ENCODE measurements at places on chromosomes 4 and X.

DNA sequence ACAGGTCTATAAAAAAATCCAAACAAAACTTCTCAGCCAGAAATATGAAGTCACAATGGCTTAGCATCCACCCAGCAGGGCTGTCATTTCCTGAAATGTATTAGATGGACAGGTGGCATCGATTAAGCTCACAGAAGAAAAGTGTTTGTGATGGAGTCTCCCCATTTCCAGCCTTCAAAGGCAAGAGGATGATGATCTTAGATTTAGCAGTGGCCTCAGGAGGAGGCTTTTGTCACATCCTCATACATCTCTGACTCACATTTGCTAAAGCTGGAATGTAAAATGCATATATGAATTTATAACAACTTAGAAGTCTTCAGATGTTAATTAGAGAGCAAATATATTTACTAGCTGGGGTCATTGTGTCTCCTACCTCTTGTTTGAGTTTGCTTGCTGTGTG is 441.9 kb downstream of the SPRY1 start:
- DNase-seq = no peak

DNA sequence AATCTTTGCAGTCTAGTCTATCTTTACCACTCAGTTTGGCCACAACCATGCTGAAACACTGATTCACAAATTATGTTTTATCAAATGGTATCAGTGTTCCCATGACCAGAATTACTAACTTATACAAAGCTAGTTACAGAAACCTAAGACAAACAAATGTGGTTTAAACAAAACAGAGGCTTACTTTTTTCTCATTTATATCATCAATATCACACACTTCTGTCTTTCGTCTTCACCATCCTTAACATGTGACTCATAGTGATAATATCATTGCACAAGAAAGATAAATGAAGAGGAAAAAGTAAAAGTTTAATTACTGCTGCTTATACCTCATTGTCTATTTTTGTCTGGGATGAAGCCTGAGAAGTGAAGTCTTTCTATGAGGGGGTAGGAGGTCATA is 406.6 kb downstream of the PCDH10 start:
- DNase-seq = no peak

- no peak for DNase-seq
These were observed 27.6 kb downstream of the ANXA10 start for GRCh38 chr4:168119890-168120289.

- no peak for DNase-seq
These were observed 69.2 kb downstream of the RPS6KA6 start for GRCh38 chrX:84118769-84119168.

- no peak for DNase-seq
These were observed 353.1 kb upstream of the BOD1L1 start for GRCh38 chr4:13980317-13981310.

DNA sequence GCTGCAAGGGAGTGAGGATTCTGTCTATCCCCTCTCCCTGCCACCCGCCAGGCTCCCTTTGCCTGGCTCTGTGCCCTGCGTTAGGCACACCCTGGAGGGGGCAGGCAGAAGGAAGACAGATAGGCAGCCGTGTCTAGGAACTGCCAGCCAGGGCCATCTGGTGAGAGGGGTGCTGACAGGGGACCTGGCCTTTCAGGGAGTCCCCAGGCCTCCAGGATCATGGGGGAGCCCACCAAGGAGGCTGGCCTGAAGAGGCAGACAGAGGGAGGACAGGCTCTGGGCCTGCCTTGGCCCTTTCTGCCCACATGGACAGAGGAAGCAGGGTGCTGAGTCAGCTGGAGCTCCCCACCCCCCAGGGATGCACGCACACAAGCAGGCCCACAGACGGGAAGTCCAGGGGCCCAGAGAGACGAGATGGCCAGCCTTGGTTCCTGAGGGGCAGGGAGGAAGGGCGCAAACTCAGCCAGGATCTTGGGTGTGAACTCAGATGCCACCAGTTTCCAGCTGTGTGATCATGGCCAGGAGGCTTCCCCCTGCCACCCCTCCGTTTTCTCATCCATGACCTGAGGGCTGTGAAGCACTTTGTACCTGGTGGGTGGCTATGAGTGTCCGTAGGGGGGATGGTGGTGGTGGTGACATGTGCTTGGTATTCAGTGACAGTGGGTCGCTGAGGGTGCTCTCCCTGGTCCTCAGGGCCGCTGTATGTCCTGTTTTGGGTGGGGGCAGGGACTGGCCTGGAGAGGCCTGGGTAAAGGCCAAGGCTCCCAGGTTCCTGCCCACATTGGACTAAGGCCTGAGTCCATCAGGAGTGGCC is 1.8 kb downstream of the SH3BP2 start:
- DNase-seq = peak; percentile 73

DNA sequence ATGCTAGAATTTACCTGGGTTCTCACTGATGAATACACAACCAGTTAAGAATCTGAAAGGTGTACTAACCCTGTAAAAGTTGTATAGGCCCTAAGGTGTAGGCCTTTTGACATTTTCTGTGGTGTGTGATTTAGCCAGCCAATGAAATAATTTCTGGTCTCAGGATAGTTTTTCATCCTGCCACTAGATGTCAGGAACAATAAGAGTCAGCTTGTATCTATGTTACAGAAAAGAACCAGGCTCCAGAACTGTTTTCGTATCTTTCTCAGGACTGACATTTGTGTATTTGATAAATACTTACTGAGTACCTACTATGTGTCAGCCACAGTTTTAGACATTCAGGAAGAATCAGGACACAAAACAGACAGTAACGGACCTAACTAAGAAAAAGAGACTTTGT is 673.6 kb upstream of the TENM3 start:
- DNase-seq = no peak

GRCh38 chr4:74805601-74806000 is 11.3 kb upstream of the BTC start:
- DNase-seq = no peak

DNA sequence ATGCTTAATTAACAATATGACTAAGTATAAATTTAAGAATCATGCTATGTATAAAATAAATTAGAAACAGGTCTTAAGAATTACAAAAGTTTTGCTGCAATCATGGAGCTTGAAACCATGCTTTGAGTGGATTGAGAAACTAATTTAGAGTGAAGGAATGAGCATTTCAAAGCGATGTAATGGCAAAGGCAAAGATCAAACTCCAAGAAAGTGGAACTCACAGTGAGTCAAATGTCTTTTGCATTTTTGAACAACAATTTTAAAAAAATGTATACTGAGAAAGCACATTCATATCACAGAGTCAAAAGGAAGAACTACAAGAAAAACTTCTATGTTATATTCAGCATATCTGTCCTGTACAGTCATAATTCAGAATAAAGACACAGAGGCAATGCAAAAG is 6.6 kb downstream of the GPRIN3 start:
- DNase-seq = no peak

GRCh38 chr4:94715726-94716125 is 42.0 kb upstream of the BMPR1B start:
- DNase-seq = no peak

DNA sequence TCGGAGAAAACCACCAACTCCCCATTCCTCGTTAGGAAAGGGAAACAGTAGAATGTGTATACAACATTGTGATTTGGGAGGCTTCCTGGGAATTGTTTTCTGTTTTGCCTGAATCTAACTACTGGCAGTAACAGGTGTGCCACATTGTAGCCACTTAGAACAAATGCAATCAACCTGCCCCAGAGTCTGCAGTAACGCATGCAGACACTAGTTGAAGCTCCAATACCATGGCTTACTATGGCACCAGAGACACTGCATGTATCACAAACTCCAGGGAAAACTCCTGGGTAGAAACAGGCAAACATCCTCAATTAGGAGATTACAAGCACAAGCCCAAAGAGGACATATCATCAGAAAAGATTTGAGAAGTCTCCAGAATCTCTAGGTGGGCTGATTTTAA is 154.2 kb upstream of the NEIL3 start:
- no peak for DNase-seq

DNA sequence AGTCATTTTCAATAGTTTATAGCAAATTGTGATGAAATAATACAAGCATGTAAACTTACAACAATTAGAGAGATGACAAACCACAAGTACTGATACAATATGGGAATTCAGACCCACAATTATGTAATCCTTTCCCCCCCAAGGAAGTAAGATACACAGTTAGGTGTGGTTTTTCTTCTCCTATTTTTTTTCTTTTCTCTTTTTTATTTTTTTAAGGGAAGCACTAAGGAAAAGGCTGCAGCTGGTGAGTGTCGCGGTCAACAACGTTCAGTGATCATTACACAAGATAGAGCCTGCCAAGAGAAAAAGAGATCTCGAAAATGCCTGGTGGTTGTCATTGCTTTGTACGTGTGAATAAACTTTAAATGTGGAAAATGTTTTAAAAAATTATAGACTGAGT is 9.8 kb downstream of the NDNF start:
- no peak for DNase-seq

DNA sequence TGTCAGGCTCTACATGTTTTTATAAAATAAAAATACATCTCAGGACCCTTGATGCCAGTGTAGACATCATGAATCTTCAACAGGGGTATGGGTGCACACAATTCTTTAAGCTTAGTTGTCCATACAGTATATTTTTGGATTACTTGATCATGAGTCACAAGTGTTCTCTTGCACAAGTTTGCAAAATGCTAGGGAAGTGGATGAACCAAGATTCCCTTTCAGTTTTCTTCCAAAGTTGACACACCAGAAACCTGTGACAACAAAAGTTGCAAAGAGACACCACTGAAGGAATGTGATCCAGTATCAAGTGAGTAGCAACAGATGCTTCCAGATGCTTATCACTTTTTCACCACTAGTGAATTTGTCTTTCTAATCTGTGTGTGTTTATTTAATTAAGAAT is 1021.2 kb downstream of the PCDH7 start:
- no peak for DNase-seq

DNA sequence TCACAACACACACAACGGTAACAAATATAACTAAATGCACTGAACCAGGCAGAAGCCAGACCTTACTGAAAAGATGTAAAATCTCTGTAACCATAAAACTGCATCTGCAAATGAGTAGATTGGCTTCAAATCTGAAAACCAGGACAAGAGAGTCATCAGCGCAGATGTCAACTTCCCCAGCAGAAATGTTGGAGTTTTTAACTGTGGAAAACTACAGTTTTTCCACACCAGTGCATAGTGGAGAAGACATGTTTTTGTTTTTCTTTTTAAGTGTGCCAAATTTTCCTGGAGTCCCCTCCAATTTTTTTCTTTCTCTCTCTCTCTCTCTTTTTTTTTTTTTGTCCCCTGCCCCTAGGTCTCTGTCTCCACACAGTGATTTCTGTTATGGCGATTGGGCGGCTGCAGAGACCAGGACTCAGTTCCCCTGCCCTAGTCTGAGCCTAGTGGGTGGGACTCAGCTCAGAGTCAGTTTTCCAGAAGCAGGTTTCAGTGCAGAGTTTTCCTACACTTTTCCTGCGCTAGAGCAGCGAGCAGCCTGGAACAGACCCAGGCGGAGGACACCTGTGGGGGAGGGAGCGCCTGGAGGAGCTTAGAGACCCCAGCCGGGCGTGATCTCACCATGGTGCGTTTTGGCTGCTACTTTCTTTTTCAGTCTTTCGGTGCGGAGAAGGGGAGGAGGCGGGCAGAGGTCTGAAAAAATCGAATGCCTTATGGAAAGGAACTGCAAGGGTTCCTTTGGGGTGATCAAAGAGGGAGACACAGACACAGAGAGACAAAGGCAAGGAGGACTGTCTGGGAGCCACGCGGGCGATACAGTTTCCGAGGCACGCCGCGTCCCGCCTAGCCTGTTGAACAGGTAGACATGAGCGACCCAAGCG is at the start of gene GUCY1A1:
TSS of gene GUCY1A1 (plus strand) at position 505 of the 878 bp plus-strand sequence. CDS start 30,020 bp downstream, outside the sequence.
- DNase-seq = no peak

DNA sequence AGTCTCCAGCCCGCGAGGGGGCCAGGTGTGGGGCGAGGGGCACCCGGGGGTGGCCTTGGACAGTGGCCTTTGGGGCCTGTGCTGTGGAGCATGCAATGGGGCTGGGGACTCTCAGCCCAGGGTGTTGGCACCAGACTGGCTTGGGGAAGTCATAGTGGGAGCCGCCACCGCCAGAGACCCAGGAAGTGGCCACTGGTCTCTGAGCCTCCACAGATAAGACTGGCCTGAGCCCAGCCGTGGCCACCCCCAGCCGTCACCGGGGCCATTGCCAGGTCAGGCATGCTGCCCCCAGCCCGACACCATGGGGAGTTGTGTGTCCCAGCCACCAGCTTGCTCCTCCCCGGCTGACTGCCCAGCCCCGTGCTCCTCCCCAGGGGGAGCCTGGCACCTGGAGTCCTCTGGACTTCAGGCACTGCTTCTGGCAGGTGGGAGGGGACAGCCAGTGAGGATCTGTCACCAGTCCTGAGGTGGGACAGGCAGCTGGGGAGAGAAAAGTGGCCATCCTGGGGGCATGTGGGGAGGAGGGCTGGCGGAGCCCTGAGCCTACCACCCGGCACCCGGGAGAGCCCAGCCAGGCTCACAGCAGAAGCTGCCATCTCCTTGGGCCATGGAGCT is 32.5 kb downstream of the TACC3 start:
- DNase-seq = no peak

DNA sequence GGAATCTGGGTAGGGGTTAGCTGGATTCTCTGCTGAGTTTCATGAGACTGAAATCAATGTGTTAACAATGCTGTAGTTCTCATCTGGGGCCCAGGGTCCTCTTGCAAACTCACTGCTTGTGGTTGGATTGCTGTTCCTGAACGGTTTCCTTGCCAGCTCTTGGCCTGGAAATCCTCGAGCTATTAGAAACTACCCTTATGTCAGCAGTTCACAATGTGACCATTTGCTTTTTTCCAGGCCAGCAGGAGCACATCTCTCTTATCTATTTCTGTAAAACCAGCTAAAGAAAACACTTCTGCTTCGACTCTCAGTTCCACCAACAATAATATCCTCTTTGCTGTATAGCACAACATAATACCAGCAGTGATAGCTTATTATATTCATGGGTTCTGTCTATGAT is 140.1 kb upstream of the TRAM1L1 start:
- no peak for DNase-seq

DNA sequence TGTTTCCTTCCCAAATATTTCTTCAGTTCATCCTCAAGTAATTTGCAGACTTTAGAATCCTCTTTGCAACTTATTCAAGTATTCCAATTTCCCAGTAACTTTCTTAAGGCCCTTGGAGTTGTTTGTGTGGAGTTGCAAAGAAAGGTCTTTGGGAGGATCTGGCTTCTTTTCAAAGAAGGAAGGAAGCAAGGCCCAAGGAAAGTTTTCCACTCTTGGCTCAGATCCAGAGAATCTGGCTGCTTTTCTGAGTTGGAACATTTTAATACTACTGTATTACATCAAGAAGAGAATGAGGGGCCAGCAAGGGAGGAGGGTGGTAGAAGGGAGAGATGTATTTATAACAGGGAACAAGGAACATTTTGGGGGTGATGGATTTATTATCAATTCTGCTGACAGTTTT is 10.5 kb downstream of the CDX4 start:
- DNase-seq = no peak

GRCh38 chr4:80154545-80154933 is 42.8 kb upstream of the PRDM8 start:
- no peak for DNase-seq

DNA sequence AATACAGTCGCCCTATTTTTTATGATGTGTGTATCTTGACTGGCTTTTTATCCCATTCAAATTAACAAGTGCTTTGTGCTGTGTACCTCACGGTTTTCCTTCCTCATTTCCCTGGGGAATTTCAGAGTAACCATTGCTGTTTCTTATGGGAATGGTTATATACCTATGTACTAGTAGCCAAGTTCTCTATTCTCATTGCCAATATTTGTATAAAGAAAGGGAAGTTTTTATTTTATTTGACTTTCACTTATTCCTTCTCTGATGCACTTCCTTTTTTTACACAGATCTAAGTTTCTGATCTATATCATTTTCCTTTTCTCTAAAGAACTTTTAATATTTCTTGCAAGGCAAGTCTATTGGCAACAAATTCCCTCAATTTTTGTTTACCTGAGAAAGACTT is 181.3 kb downstream of the SOWAHB start:
- DNase-seq = no peak
